ENCODE measurements at places on chromosomes 16 and 17.

DNA sequence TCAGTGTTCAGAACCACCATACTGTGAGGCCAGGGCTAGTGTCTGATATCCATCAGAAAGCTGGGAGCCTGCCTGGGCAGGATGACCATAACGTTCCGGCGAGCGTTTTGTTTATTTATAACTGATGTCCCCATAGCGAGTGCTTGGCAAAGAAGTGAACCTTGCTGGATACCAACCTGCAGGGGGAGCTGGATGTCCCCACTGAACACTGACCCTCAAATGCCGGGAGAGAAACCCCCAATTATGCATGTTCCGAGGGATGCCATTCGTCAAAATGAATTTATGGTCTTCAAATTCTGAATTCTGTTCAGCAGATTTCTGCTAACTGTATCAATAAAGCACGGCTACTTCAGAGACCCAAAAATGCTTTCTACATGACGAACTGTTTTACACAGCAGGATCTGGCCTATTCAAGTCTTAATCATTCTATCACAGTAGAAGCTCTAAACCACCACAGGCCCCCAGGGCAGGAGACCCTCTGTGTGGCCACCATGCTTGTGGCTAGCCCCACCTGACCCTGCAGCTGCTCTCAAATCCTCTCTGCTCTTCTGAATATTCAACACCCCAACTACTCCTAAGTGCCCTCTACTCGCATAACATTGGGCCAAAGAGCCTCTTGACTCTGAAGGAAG lies 15.2 kb downstream of the MED24 start:
- DNase-seq, result no peak

- DNase-seq, result no peak
These were observed 5.6 kb downstream of the IGF2BP1 start for GRCh38 chr17:49002766-49003165.

DNA sequence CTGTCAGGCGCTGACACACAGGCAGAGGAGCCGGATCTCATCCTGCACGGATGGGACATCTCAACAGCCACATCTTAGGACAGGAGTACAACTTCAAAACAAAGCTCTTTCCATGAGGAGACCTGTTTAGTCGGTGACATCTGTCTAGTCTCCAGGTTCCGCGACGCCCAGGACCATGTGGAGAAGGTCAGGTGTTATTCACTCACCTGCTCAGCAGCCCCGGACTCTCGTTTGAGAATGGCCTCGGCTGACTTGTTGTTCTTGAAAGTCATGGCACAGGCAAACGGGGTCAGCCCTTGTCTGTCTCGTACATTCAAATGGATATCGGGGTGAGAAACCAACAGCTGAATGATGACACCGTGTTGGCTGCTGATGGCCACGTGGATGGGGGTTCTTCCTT lies 35.7 kb downstream of the CYB5D2 start:
- DNase-seq, result no peak

- DNase-seq, result no peak
These were observed 162.6 kb downstream of the SALL1 start for GRCh38 chr16:50988441-50988840.

DNA sequence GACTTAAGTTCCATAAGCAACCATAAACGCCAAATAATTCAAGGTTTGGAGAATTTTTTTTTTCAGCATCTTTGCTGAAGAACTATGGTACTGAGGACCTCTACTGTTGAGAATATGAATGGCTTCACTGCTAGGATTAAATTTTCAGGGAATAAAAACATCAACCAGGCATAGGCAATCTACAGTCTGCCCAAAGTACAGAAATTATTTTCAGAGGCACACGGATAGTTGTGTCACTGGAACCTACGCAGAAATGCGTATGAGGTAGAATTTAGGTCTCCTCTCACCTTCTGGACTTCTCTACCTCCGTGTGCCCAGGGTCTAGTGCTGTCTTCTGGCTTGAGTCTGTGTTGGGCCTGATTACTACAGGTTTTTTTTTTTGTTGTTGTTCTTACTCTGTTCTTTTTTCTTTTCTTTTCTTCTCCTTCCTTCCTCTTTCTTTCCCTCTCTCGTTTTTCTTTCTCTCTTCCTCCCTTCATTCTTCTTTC lies 39.7 kb downstream of the NACA2 start:
- no peak for DNase-seq

GRCh38 chr17:35665662-35666061 lies 65.8 kb upstream of the RASL10B start:
- DNase-seq, result no peak

GRCh38 chr16:28826141-28826540 lies 3.3 kb downstream of the ATXN2L start:
- DNase-seq, result no peak

DNA sequence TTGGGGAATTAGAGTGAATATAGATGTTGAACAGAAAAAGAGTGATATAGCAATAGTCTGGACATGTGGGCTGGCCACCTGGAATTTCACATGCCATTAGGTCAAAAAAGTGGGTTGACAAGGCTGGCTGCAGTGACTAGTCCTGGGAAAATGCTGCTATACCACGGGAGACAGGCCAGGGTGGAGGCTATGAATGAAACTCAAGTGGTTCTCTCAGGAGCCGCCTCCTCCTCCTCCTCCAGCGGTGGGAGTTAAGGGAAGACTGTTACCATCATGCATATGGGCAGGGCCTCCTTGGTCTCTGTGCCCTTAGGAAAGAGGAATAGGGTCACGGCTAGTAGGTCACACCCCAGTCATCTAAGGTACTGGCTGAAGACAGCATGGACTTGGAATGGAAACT lies 448.0 kb downstream of the SLC39A11 start:
- no peak for DNase-seq

DNA sequence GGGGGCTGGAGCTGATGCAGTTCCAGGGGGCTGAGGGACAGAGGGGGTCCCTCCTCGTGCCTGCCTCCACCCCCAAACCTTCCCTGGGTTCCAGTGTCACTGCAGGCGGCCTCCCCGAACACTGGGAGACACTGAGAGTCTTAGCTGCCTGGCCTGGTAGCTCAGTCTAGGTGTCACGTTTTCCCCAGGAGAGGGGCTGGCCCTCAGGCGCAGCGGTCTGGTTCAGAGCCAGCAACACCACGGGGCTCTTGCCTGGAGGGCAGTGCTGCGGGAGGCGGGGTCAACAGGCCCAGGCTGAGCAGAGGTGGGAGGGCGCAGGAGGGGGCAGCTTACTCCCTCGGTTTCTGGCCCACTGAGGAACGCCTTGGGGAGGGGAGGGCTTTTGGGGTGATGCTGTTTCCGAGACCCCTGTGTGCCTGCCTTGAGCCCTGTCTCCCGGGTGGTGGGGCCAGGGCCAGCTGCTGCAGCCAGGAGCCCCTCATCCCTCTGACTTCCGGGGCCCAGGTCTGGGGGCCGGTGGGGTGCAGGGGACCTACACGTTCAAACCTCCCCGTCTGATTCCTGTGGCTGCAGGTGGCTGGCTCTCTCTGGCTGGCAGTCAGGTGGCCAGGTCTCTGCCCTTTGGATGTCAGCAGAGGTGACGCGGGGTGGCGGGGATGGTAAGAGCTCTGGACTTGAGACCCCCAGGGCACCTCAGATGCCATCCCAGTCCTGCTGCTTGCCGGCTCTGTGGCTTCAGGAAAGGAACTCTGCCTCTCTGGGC lies 89.3 kb upstream of the GSE1 start:
- no peak for DNase-seq

- no peak for DNase-seq
These were observed 40.4 kb downstream of the ZNF778 start for GRCh38 chr16:89257757-89258465.

DNA sequence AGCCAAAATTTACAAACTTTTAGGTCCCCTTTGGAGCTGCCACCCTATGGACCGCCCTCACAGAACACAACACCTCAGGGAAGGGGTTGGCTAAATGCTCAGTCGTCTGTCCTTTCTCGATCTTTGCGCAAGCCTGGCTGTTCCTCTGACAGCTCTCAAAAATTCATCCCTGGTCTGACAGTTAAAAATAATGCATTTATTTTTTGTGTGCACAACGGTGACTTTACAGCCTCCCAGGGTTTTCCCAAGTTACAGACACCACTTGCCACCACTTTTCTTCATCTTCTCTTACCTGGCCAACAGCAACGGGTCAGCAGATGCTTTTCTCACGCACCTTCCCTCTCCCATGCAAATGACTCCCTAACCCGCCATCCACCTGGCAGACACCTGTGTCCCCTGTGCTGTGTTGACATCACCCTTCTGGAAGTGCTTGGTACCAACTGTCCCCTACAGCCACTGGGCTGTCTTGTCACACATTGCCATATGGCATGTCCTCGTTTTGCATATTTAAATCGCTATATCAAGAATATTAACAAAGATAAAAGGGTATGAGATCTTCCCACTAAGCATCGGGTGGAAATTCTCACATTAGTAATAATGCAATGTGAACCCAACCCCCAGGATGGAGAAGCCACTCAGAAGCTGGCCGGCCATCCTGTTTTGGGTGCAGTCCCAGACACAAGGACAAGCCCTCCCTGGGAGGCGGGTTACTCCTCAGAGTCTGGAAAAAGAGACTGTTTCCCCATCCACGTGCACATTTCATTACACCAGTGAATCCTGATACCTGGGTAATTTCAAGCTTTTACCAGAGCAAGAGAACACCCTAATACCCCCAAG lies 187.0 kb downstream of the ZFHX3 start:
- DNase-seq, result no peak

DNA sequence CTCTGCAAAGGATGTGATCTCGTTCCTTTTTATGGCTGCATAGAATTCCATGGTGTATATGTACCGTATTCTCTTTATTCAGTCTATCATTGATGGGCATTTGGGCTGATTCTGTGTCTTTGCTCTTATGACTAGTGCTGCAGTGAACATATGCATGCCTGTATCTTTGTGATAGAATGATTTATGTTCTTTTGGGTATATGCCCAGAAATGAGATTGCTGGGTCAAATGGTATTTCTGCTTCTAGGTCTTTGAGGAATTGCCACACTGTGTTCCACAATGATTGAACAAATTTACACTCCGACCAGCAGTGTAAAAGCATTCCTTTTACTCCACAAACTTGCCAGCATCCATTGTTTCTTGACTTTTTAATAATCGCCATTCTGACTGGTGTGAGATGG lies 60.2 kb upstream of the ADORA2B start:
- no peak for DNase-seq

DNA sequence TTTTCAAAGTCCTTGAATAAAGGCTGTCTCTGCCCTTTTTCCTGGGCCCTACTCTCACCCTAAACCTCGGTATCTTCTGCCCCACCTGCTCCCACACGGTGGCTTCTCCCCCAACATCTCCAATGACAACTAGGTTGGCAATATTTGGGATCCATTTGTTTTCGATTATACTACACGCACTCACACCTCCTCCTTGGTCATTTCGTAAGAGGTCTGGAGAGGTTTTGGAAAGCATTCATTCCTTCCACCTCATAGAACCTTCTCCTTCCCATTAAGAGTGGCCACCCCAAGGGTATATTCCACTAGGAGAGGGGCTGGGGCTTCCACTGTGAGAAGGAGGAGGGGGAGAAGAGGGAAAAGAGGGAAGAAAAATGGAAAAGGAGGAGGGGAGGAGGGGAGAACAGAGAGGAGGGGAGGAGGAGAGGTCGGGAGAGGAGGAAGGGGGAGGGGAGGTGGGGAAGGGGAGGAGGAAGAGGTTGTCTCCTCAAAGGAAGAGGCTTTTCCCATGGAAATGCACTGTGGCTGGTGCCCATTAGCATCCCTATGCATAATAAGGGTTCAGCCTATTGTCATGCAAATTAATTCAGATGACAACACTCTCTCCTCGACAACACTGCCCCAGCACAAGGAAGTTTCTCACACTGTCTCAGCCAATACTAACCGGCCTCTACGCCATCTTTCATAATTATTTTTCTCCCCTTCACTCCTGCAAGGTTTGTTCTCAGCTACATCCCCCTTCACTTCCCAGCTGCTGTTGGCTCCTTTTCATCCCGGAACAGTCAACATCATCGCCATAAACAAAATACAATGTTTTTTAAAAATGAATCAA lies 30.0 kb downstream of the SOX9 start:
- no peak for DNase-seq
